ENCODE measurements at places on chromosomes 1 and 21.
A peak's percentile ranks its signal among the peaks of the same experiment; 100 is the strongest.

GRCh38 chr1:14756589-14757285 lies 158.3 kb downstream of the KAZN start:
- DNase-seq: no peak

GRCh38 chr1:176136891-176137290 lies 70.2 kb downstream of the COP1 start:
- DNase-seq: no peak

GRCh38 chr1:178172939-178173338 lies 79.0 kb downstream of the RASAL2 start:
- DNase-seq: no peak

DNA sequence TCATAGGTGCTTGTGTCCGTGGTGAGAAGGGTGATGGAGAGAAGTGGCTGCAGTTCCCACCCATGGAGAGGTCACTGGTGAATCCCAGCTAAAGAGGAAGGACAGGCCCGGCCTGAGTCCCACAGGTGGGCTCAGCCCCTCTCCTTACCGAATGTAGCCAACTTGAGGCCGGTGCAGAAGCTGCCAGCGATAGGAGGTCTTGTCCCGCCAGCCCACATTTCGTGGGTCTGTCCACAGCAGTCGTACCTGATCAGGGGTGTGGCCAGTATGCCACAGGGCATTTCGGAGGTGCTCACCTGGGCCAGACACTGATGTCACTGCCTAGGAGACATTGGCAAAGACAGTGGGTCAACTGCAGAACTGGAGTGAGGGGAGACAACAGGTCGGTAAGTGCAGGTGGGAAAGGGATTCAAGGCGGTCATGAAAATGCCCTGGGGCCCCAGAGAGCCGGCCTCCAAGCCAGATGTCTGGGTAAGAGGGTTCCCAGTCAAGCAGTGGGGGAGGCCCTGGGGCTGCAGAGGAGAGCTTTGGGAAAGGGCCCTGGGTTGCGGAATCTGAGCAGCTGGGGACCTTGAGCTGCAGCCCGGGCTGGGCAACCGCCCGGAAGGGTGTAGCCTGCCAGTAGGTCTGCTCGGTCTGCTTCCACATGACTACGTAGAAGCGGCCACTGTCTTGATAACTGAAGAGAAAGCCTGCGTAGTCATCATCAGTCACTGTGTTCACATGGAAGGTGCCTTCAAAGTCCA lies 10.6 kb downstream of the THBS3 start:
- no peak for DNase-seq

DNA sequence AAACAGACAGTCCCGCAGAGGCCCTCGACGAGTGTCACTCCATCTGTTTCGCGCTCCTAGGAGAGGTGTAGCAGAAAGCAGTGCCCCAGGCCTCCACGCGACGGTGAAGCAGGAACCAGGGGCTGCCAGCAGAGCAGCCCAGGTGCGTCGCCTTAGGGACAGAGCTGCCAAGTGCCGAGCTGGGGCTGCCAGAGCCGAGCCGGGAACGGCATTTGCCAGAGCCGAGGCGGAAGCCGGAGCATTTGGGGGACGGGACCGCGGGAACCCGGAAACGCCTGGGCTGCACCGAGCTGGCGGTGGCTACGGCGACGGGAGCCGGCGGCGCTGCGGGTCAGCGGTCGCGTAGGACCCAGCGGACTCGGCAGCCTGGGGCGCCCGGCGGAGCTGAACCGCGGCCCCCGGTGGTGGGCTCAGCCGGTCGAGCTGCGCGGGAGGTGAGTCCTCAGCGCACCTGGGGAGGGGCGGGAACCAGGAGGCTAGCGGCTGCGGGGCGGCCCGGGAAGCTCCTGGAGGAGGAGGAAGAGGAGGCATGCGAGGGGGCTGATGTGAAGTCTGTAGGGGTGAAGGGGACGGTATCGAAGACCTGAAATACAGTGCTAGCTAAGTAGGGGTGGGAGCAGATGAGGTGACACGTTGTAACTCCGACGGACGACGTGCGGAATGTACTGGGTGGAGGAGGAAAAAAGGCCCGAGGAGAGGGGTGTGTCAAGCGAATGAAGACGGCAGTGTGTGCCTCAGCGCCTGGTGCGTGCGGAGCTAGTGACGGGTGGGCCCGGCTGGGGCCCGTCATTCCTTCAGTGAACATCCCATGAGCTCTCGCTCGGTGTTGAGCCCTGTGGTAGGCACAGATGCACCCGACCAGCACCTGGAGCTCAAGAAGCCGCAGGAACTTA lies at the start of gene SLC35A3:
Gene SLC35A3 (plus strand): TSS at position 268 of the 893 bp plus-strand sequence. CDS start 23,559 bp downstream, outside the sequence.
- peak; percentile 64 for DNase-seq

DNA sequence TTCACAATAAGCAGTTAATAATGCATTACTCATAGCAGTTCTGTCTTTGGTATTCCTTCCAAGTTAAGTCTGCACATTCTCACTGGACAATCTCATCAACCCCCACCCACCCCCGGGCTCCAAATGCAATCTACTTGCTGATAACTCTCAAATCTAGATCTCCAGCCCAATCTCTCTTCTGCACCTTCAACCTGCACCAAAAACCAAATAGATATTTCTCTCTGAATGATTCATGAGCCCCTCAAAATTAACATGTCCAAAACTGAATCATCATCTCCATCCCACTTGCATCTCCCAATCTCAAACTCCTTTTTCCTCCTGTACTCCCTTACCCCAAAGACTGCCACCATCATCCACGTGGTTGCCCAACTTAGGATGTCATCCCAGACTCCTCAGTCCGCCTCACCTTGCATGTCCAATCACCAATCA lies 2.7 kb downstream of the DOCK7 start:
- DNase-seq: no peak

GRCh38 chr21:34813266-34813894 lies 144.6 kb downstream of the CLIC6 start:
- no peak for DNase-seq

- no peak for DNase-seq
Measured at GRCh38 chr1:213491468-213491867, 440.4 kb downstream of the RPS6KC1 start.

- no peak for DNase-seq
Measured at GRCh38 chr1:30588311-30589073, 134.9 kb downstream of the MATN1 start.

DNA sequence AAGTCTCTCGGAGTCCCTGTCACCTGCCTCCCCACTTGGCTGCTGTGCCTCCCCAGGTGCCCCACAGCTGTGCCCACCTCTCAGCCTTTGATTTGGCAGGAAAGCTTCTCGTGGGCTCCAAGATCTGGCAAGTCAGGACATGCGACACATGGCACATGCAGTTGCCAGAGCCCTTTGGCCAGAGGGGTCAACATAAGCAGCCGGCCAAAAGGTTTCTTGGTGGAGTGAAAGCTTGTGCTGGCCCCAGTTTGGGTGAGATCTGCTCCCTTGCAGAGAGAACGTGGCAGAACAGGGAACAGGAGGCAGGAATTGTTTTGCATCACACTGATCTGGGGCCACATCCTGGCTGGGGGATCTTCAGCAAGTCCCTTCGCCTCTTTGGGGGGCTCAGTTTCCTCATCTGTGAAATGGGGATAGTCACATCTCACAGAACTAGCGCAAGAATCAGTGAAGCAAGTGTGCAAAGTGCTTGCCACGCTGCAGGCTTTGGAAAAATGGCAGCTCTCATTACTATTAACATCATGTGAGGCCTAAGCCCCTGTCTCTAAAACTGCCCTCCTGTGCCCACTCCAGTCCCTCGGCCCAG lies 232.6 kb downstream of the TRABD2B start:
- no peak for DNase-seq

GRCh38 chr1:76191561-76191960 lies 117.0 kb downstream of the ST6GALNAC3 start:
- no peak for DNase-seq

DNA sequence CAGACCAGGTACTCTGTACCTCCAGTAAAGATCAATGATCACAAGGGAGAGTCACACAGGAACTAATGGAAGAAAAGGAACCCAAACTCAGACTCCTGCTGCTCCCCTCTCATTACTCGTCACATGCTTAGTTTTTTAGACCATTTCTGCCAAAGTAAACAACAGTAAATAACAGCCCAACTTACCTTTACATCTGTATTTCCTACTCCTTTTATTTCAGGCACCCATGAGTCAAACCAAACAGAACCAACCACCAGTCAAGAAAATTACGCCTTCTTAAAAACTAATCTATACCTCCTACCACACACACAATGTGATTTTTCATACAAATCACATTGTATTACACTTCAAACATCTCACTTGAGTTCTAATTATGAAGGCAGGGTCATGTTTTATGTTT lies 61.4 kb upstream of the HTR1D start:
- DNase-seq: no peak

- no peak for DNase-seq
Measured at GRCh38 chr1:8512504-8512903, 194.6 kb downstream of the SLC45A1 start.

DNA sequence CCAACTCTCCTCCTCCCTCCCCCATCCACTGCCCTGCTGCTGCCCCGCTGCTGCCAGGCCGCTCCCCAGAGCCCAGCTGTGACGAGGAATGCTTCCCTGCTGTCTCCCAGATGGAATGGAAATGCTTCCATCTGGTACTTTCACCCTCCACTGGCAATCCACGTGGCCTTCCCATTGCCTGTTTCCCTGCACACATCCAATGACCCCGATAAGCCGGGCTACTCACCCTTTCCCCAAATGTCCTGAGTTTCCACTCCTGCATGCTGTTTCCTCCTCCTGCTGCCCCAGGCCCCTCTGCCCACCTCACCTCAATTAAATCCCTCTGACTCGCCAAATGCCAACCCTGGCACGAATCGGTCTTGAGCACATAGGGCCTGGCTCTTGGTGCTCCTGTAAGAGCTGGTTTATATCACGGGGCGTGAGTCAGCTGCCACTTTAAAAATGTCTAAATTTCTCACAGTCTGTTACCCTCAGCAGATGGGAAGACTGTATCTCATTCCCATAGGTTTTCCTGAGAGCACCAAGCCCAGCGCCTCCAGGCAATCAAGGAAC lies 36.4 kb downstream of the MRAP start:
- no peak for DNase-seq

- no peak for DNase-seq
Measured at GRCh38 chr1:214441119-214441518, 110.3 kb downstream of the PTPN14 start.

DNA sequence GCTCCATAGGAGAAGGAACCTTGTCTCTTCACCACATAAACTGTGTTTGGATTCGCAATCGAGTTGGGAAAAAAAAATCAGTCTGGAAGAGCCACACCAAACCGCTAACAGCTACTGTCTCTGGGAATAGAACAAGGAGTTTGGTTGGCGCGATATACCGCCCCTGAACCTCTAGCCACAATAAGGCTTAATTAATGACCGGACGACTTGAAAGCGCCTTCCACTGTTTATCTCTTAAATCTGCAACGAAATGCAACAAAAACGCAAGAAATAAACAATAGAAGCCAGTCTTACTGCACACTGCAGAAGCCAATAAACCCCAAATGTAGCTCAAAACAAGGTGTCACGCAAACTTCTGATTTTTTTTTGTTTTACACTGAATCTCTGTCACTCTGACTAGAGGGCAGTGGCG lies 10.9 kb downstream of the BTBD19 start:
- no peak for DNase-seq

DNA sequence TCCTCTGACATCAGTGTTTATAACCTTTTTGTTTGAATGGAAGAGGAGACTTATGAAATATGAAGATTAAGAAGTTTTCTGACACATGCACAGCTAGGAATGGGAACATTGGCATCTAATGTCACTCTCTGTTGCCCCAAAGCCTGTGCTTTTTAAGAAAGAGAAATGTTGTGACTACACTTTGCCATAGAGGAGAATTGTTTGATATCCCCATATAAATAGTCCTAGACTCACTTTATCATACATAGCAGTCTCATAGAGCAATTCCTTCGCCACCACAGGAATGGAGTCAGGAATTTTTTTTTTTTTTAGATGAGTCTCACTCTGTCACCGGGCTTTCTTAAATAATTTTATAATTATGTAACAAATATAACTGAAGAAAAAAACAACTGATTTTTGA lies 1.5 kb downstream of the KRTAP21-3 start:
- no peak for DNase-seq

DNA sequence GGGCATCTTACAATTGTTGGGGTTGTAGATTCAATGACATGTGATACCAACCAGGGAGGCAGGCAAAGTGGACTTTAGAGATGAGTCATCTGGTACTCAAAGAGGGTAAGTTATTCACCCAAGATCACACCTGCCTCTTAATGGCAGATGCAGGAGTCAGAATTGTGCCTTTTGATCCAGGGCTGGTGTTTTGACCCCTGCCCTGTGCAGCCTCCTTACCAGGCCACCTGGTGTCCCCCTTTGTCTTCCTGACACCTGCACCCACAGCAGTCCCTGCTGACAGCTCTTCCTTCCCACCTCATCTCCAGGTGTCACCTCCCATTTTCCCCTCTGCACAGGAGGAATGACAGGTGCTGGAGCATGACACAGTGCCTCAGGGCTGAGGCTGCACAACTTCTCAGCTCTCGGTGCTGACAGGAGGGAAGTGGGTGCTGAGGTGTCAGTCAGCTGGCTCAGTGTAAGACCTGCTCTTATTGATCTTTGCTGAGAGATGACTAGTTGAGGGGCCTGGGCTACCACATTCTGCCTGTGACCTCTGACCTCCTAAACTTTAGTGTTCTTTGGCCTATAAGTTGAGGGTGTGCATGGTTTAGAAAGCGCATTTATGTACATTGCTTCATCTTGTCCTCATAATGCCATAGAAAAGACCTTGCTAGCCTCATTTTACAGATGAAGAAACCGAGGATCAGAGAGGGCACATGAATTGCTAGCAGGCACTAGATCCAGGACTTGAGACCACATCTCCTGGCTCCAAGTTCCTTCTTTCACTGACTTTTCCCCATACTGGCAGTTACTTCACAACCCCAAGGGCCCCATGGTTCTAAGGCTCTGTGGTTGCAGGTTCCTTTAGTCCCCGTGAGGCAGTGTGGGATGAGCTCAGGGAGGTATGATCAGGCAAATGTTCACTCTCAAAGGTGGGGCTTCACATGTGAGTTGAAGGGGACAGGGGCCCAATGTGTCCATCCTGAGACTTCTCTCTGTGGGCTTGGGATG lies 31.3 kb downstream of the CACNA1E start:
- DNase-seq: no peak

DNA sequence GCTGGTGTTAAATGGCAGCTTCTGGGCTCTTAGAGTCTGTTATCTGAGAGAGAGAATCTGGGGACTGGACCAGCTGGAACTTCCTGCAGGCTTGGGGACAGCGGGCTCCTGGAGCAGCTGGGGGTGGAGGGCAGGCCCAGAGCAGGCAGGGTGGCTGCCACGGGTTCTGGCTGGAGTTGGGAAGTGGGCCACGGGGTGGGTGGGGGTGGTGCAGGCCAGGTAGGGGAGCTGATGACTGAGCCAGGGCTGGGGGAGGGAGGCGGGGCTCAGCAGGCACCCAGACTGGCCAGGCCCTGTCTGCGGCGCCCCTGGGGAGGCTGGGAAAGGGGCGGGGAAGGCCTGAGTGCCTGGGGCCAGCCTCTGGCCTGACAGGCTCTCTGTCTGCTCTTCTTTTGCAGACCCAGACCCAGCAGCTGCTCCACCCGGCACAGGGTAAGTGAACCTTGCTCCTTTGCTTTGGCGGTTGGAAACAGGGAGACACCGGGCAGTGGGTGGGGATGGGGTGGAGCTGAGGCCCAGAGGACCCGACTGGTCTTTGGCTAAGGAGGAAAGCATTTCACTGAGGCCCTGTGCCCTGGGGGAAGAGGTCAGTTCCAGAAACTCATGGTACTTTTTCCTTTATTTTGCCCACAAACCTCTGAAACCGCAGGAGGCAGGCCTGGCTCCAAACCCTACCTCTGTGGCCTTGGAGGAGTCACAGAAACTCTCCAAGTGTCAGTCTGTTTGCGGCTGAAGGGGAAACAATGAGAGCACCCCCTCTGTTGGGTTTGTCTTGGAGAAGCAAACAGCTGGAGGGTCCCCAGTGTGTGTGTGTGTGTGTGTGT lies 48.8 kb downstream of the ARHGEF10L start:
- DNase-seq: no peak
